ENCODE measurements at places on chromosomes 4 and X.

DNA sequence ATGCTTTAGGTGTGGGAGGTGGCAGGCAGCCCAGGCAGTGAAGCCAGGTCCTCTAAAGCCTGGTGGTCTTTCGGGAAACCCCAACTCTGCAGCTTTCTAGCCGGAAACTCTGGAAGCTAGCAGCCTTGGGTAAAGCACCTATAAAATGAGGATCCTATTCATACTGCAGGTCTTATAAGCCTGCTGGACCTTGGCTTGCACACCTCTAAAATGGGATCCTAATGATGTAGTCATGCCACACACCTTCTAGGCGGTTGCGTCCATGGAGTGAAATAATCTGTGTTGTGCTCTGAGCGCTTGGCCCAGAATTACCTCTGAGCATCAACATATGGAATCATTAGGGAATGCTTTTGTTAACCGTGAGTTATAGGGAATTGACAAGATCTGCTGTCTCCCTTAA, 36.0 kb upstream of the STS start:
- DNase-seq: no peak

DNA sequence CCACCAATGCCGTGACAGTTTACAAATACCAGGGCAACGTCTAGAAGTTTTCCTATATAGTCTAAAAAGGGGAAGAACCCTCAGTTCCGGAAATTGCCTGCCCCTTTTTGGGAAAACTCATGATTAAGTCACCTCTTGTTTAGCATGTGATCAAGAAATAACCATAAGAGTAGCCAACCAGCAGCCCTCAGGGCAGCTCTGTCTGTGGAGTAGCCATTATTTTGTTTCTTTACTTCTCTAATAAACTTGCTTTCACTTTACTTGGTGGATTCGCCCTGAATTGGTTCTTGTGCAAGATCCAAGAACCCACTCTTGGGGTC, 20.0 kb upstream of the HOPX start:
- no peak for DNase-seq

GRCh38 chr4:127586922-127587571, 45.7 kb upstream of the INTU start:
- DNase-seq: no peak

- DNase-seq: no peak
Measured at GRCh38 chr4:71261001-71261400, 77.8 kb upstream of the SLC4A4 start.

- no peak for DNase-seq
Measured at GRCh38 chrX:51155157-51155556, 177.5 kb upstream of the NUDT10 start.

DNA sequence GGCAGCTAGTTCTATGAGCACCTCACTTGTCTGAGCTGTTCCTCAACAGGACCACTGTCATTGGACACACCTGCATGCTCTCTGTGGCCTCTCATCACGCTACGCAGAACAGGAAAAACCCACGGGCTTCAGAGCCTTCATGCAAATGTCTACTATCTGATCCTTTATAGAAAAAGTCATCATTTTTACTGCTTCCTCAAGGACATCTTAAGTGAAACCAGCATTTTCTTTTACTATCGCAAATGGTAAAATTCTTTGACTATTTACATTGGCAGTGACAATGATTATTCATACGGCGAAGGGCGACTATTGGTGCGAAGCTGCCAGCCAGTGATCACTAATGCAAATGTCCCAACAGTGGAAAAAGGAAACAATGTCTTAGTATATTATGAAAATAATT, 147.0 kb downstream of the AFAP1 start:
- no peak for DNase-seq

DNA sequence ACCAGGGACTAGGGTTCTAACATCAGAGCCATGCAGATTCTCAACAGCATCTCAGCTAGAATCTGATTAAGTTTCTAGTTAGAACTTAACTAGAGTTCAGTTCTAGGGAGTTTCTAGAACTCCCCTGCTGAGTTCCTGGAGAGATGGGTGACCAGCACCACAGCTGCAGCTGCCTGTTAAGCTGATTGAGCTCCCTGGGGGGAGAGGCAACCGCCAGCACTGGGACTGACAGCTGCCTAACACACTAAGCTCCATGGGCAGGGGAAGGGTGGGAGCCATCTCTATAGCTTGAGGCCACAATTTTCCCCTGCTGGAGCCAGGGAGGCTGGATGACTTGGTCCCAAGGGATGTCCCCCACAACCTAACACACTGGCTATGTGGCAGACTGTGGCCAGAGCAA, 84.2 kb downstream of the CHIC1 start:
- no peak for DNase-seq

DNA sequence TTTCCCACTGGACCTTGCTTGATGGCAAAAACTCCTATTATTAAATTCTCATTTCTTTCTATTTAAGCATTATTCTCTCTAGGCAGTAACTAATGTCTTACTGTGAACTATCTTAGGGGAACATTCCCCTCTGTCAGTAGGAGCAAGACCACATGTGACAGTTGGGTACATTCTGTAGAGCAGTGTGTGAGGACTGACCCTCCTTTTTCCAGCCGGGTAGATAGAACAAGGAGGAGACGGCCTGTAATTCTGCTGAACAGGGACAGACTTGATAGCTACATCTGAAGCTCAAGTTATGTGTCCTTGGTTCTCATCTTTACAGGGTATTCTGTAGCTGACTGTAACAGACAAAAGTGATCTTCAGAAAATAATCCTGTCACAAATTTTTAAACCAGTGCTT, 43.3 kb downstream of the FNIP2 start:
- DNase-seq: no peak

All from CD4-positive, alpha-beta T cell treated with Interferon alpha-2 for 1 hour (primary cell).